SJSA1 (cell line): ENCODE measurements at places on chromosomes 7 and 10. TPM values are rescaled to one million over a fixed set of nuclear protein-coding genes. Genes with fewer than 3 reads are reported as not detected.

DNA sequence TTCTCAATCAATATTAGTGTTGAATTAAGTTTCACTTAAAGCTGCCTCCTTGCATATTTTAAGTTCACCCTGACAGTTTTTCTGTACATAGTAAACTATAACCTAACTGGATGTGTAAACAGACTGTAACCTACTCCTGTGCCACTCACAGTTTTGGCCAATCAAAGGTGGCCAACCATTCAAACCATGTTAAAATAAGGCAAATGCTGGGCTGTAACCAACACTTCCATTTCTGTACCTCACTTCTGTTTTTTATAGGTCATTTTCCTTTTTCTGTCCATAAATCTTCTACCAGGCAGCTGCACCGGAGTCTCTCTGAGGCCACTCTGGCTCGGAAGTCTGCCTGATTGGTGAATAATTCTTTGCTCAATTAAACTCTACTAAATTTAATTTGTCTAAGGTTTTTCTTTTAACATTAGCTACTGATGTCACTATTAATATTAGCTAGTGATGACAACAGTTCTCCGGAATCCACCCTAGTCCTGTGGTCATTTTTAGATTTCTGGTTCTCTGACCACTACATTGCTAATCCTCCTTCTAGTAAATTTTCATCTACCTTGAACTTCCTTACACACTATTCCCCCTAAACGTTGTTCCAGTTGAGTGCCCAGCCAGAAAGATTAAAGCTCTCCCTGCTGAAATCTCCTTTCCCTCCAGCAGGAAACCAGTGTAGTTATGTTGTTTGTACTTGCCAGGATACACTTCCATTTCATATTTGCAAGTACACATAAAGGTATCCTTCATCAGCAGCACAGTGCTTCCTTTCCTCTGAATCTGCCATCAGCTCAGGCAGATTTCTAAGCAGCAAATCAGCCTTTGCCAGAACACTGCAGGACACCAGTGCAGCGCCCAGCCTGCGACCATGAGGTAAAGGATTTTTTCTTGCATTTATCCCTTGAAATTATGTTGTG, 18.6 kb upstream of the IFIT2 start:
- peak; percentile 56 for DNase-seq

The AGR2 gene
- total RNA-seq, result not detected in 2 replicates

GRCh38 chr10:95908450-95908849, 675 bp downstream of the CC2D2B start:
- no peak for DNase-seq

GRCh38 chr7:158285383-158285770, 302.2 kb downstream of the PTPRN2 start:
- no peak for DNase-seq

DNA sequence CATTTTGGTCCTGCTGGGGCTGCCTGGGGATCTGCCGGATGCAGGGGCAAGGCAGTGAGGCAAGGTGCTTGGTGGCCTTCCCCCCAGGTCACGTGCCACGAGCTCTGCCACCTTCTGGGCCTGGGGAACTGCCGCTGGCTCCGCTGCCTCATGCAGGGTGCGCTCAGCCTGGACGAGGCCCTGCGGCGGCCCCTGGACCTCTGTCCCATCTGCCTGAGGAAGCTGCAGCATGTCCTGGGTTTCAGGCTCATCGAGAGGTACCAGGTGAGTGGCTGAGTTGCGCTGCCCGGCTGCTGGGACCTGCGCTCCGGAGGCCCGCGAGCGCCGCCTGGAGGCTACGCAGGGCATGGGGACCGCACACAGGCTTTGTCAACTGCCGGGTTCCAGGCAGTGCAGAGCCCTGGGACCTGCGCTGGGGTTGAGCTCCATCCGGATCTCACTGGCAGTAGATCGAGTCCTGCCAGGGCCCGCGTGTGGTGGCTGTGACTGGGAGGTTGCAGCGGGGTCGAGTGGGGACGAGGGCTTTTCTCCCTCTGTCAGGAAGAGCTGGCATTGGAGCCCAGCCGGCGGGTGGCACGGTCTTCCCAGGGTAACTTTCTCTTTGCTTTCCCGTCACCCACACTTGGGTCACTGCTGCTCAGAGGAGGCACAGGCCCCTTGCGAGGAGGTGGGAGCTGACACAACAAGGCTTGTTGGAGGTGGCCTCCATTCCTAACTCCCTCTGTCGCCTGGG, 21.7 kb downstream of the AMZ1 start:
- DNase-seq, result no peak

DNA sequence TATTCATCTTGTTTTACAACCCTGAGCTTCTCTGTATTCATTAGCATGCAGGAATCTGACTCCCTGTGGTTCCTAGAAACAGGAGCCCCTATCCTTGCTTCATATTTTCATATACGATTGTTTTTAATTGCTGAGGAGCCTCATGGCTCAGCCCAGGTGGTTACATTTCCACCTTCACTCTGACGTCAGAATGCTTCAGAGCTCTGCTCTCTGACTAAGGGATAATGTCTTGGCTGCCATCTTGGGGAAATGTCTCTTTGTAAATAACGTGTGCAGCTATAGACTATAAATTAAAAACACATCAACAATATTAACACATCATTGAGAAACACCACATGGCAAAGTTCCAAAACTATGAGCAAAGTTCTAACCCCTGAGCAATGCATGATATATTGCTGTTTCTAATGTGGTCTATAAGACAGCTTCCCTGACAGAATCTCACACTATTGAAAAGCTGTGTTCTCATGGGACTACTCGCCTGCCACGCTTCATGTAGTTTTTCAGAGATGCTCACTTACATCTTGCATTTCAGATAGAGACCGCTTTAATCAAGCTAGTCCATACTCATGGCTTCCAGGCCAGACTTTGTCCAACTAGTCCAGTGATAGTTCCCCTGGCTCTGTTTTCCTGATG, 227.0 kb downstream of the SORCS3 start:
- DNase-seq, result no peak

DNA sequence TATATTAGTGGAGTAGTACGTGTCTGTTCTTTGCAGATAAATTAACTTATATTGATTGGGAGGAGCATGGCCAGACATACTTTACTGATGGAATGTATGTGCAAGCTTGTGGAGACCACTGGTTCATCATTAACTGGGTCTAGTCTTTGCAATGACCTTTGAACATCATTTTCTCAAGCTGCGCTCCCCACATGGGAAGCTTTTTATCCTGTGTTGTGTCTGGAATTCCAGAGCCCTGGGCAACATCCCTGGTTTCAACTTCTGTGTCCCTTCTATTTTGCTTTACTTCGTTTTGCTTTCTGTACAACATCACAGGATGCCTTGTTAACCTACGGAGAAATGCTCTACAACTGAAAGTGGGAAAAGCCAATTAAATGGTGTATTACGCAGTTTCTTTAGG, 38.3 kb downstream of the MACROH2A2 start:
- DNase-seq, result no peak

- DNase-seq, result no peak
These were observed 164.8 kb downstream of the MAGI2 start for GRCh38 chr7:79288655-79289054.

GRCh38 chr7:110677405-110677804, 413.5 kb upstream of the LRRN3 start:
- no peak for DNase-seq

DNA sequence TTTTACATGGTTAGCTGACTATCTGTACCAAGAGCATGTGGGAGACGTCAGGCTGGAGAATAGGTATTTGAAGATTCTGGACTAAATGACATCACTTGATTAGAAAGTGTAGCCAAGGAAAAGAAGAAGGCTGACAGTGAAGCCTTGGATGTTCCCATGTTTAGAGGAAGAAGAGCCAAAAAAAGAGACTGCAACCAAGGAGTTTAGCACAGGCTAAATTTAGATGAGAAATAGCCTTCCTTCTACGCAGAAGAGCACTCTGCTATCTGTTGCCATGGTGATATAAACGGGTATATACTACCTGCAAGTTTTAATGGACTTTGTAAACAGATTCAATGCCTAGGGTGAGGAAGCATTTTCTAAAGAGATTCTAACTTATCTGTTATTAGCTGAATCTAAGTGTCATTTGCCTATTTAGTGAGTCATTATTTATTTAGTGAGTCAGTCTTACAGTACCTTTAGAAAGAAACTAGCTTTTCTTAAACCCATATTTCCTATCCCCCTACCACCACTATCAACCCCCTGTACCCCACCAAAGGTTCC, 69.8 kb downstream of the CDK6 start:
- DNase-seq, result no peak

The TAS2R5 gene
- total RNA-seq, result not detected in 2 replicates

- DNase-seq, result peak; percentile 91
These were observed 99.5 kb downstream of the CAMK1D start for GRCh38 chr10:12448729-12449391.

The RUFY2 gene
- total RNA-seq, result 21.4 and 21.8 TPM in 2 replicates
